ENCODE measurements at places on chromosomes 6 and 20. TPM values are rescaled to one million over a fixed set of nuclear protein-coding genes. Genes with fewer than 3 reads are reported as not detected.

DNA sequence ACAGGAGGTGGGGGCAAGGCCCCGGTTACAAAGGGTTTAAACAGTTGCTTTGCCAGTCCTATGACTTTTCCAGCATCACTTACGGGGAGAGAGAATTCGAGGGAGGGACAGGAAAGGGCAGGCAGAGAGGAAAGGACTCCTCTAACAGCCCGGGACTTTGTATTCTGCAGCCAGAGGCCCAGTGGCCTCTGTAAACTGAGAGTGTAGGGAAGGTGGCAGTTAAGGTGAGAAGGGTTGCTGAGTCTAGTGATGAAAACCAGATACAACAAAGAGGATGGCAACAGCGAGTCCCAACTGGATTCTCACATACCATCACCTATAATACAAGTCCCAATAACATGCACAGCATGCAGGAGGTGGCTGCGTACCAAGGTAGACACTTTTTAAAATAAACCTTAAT lies 13.5 kb downstream of the PLAGL2 start:
- DNase-seq: no peak

GRCh38 chr6:168724033-168724432 lies 283.0 kb downstream of the SMOC2 start:
- DNase-seq: no peak

- DNase-seq: no peak
Observed at GRCh38 chr20:9389346-9389745, 125.0 kb upstream of the LAMP5 start.

DNA sequence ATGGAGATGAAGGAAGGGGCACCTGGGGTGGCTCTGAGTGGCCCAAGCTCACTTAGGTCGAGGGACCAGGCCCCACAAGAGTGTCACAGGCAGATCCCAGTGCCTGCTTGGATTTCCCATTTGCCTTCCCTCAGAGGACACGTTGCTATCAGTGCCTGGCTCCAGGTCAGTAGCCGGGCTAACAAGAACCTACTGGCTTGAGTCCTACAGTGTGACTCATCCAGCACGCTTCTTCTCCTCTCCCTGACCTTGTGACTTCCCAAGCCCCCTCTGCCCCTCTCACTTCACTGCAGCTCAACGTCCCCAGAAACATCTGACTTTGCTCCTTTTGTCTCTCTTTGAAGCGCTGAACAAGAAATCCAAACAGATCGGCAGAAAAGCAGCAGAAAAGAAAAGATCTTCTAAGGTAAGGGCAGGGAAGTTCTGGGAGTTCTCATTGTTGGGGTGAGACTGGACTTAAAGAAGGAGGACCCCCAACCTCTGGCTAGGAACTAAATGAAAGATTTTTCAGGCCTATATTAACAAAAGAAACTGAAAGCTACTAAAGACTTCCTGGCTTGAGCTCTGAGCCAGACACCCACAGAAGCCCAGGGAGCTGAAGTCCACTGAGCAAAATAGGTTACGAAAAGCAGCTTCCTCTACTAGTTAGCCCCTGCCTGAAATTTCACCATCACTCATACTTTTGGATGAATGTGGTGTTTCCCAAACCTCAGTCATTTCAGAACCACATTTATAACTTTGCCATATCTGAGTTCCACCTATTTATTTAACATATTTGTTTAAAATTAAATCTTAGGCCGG lies 21.5 kb downstream of the ASIP start:
- peak; percentile 21 for DNase-seq

DNA sequence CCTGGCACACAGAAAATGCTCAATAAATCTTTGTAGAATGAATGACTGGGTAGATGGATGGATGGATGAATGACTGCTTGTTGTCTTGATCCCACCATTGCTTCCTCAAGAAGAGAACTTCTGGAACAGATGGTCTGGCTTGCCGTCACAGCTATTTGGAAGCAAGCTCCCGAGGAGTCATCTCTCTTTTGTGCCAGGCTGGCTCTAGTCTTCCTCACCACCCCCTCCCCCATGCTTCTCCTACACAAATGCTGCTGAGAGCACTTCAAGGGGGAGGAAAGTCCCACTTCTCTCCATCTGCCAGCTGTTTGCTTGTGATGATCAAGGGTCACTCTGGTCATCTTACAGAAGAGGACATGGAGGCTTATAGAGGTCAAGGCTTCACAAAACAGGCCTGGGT lies 11.6 kb upstream of the KCNG1 start:
- DNase-seq: no peak

IP6K3 gene
- total RNA-seq: not detected

DNA sequence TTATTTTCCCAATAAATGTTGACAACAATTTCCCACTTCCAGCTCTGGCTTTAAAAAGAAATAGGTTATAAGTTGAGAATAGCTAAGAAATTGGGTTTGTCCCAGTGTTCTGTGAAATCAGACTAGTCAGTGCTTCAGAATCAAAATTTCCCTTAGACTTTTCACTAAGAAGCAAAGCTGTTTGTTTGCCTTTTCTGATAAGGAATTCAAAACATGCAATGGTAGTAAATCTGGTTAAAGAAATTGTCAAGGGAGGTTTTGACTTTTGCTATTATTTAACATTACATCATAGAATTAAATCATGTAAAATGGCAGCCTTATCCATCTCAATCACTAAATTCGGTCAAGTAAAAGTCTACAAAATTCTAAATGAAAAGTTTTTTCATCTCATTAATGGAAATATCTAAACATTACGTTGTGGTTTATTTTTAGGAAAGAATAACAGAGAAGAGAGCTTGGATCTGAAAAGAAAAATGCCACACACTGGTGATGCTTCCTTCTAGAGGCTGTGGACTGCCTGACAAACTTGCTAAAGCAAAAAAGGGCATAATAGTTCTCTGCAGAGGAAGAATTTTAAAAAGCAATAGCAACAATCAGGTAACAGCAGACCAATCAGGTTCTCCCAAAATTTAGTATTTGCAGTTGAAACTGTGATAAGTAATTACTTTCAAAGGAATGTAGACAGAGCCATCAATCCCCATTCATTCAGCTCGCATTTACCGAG lies 36.4 kb downstream of the PLAGL1 start:
- no peak for DNase-seq

DNA sequence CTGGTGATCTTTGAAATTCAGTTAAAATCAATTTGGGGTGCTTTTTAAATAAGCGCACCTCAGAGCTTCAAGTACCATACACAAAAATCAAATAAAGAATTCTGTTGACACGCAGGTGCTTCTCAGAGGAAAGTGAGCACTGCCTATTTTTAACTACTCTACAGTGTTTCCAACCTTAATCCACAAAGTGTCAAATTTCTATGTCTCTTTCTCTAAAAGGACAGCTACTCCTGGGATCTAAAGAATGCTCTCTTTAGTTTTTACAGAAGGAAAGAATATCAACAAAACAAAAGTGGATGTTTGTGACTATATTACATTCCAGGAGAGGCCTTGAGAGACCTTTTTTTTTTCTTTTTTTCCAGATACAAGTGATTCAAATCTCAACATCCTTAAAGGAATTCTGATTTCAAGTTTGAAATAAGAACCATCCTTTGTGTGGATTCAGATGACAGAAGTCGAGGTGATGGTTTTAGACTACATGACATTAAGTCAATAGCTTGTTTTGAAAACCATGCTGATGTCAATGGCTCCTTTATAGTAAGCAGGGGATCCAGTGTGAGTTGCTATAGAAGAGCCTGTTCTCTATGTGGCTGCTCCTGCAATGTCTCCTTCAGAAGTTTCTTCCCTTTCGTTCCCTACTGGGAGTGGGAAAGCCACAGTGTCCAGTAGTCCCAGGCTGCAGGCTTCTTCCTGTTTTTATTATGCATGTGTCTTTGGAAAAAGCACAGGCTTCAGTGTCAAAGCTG lies 67.2 kb upstream of the DEFB112 start:
- DNase-seq: no peak

GRCh38 chr6:143515766-143516355 lies 4.3 kb upstream of the FUCA2 start:
- DNase-seq: no peak

SLC44A4 gene
- total RNA-seq: not detected

DNA sequence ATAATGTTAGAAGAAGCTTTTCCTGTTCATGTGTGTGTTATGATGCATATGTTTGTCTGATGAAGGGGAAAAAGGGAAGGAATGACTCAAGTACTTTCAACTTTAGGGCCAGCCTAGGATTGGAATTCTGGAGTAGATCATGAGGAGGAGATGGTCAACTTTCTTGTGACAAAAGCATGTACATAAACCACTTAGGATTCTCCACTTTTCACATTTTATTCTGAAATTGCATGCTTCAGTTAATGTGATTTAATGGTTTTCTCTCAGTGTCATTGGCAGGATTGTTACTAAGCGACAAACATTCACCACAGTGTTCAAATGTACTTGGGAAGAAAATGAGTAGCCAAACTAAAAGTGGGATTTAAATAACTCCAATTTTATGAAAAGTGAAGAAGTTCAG lies 80.1 kb downstream of the UTRN start:
- no peak for DNase-seq

- no peak for DNase-seq
Observed at GRCh38 chr6:7773322-7773721, 47.4 kb downstream of the BMP6 start.

DNA sequence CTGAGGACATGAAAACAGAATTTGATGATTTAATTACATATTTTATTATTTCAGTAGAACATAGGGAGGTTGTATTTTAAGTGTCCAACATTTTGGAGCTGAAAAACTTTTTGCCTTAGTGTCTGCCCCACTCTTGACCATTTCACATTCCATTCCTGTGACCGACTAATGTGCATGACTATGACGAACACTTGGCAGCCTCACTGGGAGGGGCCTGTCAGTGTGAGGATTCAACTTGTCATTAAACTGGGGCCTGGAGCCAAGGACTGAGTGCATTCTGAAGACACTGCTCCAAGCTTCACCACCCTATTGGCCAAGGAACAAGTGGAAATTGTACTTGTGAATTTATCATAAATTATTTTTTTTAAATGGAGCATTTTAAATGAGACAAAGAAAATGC lies 661.3 kb downstream of the BCKDHB start:
- peak; percentile 91 for DNase-seq

- no peak for DNase-seq
Observed at GRCh38 chr6:108029226-108029921, 45.2 kb downstream of the OSTM1 start.

FNDC1 gene
- total RNA-seq: under 0.01 TPM

DSE gene
- total RNA-seq: 42.6 TPM

RNF144B gene
- 2.3 TPM for total RNA-seq
